Astrocyte of the cerebellum (primary cell): ENCODE measurements at places on chromosomes 3 and 15.
A peak's percentile ranks its signal among the peaks of the same experiment; 100 is the strongest.

DNA sequence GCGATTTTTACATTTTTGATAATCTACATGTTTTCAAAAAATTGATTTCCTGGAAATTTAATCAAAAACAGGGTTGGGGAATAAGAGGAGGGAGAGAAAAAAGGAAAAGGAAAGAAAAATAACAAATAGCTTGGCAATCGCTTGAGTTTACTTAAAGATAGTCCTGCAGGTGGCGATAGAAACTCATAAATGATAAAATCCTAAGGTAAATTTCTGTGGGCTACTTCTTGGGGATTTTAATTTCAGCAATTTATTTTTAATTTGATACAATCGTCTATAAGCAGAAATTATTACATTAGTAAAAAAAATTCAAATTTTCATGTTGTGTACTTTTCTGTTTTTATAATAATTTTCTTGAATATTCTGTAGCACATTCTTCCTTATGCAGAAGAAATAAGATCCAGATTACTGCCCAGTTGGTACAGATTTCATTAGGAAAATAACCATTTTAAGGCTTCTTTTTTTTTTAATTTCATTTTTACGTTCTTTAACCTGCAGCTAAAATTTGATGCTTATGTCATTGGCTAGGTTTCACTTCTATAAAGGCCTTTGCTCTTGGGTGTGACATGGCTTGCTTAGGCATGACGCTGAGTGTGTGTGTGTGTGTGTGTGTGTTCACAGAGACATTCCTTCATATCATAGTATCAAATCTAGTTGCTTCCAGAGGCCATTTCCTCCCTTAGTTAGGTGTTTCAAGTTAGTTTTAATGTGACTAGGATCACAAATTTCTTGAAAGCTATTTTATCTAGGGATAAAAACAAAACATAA lies 181.8 kb downstream of the MCTP2 start:
- peak; percentile 9 for DNase-seq

GRCh38 chr15:60223176-60223575 lies 174.6 kb downstream of the ANXA2 start:
- DNase-seq, result no peak

DNA sequence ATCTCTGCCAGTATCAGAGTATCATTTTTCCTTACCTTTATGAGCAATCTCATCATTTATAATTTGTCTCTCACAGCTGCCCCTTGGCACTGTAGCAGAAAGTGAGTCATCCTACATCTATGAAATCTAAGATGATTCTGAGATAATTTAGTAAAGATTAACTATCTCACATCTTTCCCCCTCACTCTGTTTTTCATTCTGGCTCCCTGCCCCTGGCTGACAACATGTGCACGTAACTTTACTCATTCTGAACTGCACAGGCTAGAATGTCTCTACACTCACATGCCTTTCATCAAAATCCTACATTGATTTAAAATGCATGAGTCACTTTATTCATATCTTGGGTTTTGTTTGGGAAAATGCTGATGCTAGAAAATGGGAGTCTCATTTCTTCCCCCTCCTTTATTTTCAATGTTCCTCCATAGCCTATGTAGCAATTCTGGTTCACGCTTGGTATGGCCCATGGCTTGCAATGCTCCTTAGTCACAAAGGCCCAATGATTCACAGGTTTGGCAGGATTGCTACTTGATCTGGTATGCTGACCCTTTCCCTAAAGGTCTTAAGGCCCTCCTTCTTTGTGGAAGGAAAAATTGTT lies 838.5 kb downstream of the TUSC7 start:
- peak; percentile 34 for DNase-seq

DNA sequence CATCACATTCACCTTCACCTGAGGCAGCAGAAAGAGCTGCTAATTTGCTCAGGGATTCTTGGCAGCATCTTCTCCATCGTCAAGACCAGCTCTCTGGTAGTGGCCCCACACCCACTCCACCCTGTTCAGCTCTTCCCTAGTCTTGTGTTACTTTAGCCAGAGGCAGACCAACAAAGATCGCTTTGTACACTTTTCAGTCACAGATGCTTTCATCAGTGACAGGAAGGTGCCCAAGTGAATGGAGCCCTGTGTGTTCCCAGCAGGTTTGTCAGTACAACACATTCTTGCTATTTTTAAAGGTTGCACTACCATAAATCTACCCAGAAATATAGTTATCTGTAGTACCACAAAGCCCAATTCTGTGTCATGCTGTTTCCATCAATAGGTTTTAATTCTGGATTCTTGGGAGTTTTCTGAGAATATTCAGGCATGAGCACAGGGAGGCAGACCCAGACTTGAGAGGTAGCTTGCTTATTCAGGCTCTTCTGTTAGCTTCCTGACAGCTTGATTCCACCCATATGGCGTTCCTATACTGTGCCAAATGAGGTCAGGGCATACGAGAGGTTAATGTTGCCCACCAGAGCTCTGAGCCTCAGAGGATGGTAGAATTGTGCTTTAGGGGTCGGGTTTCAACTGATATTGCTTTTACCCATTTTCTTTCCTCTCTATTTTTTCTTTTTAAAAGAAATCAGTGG lies 109.8 kb upstream of the MANF start:
- no peak for DNase-seq

GRCh38 chr3:10279384-10280176 lies 13.2 kb downstream of the GHRL start:
- no peak for DNase-seq
